Activated CD8-positive, alpha-beta T cell treated with anti-CD3 and anti-CD28 coated beads for 36 hours (primary cell): ENCODE measurements at places on chromosomes 5 and 9. TPM values are rescaled to one million over a fixed set of nuclear protein-coding genes. Genes with fewer than 3 reads are reported as not detected.

GRCh38 chr5:95891499-95891898 lies 69.0 kb upstream of the GLRX start:
- DNase-seq: no peak

GRCh38 chr5:103519550-103519949 lies 43.0 kb downstream of the NUDT12 start:
- no peak for DNase-seq

DNA sequence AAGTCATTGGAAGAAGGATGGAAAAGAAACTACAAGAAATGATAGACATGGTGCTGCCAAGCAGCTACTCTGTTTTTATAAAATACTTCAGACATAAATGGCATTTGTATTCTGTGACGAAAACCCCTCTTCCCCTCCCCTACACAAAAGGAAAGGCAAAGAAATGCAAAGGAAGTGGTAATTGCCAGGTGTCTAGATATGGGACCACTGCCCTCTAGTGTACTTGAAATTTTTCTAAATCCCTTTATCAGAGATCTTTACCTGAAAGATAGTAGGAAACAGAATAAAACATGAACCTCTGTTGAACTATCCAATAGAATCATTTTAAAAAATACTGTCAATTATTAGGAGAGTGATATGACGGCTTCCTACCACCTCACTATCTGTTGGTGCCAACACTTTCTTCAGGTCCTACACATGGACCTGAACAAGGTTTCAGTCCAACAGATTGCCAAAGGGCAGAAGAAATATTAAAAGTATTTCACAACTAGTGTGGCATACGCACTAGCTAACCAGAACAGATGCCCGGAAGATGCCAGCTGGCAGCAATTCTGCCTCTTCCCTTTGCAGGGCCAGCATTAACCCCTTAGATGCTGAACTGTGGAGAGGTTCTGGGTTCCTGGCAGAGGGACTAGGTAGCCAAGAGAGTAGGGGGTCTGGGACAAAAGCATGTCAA lies 104.1 kb downstream of the TSSK1B start:
- DNase-seq: no peak

The MZB1 gene
- 14.4 TPM for total RNA-seq

The LRRTM2 gene
- total RNA-seq: not detected

The UHRF2 gene
- 60.1 TPM for total RNA-seq

The PCDHA2 gene
- total RNA-seq: not detected
